Gastrocnemius medialis (tissue), 4 donors: ENCODE measurements at places on chromosomes 6 and 20.
A peak's percentile ranks its signal among the peaks of the same experiment; 100 is the strongest.

DNA sequence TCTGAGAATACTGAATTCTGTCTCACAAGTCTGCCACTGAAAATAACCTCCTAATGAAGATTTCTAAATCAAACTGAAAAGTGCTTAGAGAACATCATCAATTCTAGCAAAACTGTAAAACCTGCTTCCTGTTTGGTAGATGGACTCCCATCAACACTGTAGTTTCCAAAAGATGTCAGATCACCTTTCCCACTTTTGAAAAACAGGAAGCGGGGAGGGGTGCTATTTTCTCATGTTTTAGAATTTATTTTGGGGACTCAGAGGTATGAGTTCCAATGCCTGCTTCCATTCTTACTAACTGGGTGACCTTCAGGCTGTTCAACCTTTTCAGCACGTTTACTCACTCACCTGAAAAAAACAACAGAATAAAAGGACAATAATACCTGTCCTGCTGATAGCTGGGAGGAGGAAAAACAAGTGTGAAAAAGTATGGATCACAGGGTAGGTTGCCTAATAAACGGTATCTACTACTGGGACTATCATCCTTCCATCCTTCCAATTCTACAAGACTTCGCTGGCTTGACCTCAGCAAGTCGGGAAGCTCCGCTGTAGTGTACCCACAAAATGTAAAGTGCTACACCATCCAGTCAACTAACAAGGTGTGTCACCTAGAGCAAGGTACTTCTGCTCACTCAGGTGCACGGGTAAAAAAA is 1.1 kb downstream of the ATP5F1E start:
- no peak for DNase-seq

- DNase-seq, result peak; percentile 92
These were observed 933 bp downstream of the KLHL31 start for GRCh38 chr6:53664623-53665022.

- no peak for DNase-seq
These were observed 634.4 kb downstream of the KIF16B start for GRCh38 chr20:15938847-15939246.

- no peak for DNase-seq
These were observed 84.0 kb upstream of the LRFN2 start for GRCh38 chr6:40671001-40671693.

DNA sequence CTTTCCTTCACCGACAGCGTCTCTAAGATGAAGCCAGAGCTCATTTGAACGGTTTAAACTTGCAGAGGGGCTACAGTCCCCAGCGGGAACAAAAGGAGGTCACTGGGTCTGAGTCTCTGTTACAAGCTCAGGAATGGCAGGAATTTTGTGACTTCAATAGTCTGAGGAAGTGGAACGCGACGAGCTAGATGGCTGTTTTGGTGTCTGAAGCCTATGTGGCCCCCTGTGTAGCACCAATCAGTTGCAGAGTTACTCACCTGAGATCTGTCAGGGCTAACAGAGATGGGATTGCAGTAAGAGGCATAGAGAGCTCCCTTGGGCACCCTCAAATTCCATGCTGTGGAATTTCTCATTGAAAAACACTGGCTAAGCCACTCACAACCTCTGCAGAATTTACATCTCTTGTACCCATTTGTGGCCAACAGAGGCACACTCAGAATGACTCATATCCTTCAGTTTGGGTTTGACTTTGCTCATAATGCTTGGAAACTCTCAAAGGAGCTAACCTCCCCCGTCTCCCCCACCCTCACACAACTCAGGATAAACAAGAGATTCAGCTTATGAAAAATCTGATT is 7.1 kb upstream of the TCP11 start:
- no peak for DNase-seq

- DNase-seq, result no peak
These were observed 272.3 kb downstream of the KHDC1L start for GRCh38 chr6:72952808-72953630.
